ENCODE measurements at places on chromosomes 3 and 15.

GRCh38 chr3:102069211-102069662, 219.9 kb downstream of the NFKBIZ start:
- DNase-seq, result no peak

DNA sequence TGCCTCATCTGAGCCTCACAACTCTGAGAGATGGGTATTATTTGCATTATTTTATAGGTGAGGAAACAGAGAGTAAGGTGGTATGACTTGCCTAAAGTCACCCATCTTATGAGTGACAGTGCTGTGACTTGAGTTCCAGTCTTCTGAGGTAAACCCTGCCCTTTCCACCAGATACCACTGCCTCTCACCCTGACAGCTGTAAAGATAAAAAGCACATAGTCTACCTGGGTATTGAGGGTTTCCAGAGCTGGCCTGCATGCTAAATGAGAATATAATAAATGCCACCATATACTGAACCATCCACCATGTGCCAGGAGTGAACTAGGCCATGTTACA, 25.6 kb downstream of the RASGRP1 start:
- DNase-seq, result no peak

DNA sequence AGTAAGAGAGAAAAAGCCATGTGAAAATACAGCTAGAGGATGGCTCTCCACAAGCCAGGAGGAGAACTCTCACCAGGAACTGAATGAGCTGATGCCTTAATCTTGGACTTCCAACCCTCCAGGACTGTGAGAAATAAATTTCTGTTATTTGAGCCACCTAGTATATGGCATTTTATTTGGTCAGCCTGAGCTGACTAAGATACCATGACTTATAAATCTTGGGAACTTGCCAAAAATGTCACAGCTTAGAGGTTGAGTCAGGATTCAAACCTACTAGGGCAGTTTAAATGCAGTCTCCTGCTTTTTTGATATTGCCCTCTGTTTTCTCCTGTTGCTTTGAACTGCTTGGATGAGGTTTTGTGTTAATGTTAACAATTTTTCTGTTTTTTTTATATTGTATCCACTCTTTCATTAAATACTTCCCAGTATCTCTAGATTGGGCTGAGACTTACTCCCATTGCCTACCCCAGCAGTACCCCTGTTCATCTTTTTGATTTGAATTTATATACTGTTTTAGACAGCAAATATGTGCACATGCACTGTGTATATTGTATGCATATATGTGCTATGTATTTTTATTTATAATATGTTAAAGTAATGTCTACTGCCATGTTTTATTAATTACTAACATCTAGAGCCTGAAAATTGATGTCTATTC, 1223.2 kb downstream of the OTOL1 start:
- DNase-seq, result no peak

DNA sequence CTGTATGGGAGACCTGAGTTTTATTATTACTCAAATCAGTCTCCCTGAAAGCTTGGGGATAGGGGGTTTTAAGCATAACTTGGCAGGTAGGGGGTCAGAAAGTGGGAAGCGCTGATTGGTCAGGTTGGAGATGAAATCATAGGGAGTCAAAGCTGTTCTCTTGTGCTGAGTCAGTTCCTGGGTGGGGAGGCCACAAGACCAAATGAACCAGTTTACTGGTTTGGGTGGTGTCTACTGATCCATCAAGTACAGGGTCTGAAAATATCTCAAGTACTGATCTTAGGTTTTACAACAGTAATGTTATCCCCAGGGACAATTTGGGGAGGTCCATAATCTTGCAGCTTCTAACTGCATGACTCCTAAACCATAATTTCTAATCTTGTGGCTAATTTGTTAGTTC, 17.8 kb upstream of the IQCF6 start:
- DNase-seq, result no peak

DNA sequence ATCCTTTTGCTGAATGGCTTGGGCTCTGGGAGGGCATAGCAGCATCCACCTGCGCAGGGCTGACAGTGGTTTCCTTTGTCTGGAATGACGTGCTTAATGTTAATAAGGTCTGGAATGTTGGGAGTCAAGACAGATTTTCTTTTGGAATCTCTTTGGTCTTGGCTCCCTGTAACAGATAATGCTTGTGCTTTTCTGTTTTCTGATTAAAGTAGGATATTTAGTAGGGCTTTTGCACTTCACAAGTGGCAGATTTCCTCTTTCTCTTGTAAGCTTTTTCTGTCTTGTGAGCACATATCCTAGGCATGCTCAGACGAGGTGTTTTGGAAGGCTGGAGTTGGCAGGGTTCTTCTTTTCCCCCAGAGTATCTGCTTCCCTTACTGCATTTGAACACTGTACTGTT, 189.6 kb downstream of the GHSR start:
- DNase-seq, result no peak

- DNase-seq, result no peak
Observed at GRCh38 chr15:67823314-67824196, 1.8 kb upstream of the SKOR1 start.

DNA sequence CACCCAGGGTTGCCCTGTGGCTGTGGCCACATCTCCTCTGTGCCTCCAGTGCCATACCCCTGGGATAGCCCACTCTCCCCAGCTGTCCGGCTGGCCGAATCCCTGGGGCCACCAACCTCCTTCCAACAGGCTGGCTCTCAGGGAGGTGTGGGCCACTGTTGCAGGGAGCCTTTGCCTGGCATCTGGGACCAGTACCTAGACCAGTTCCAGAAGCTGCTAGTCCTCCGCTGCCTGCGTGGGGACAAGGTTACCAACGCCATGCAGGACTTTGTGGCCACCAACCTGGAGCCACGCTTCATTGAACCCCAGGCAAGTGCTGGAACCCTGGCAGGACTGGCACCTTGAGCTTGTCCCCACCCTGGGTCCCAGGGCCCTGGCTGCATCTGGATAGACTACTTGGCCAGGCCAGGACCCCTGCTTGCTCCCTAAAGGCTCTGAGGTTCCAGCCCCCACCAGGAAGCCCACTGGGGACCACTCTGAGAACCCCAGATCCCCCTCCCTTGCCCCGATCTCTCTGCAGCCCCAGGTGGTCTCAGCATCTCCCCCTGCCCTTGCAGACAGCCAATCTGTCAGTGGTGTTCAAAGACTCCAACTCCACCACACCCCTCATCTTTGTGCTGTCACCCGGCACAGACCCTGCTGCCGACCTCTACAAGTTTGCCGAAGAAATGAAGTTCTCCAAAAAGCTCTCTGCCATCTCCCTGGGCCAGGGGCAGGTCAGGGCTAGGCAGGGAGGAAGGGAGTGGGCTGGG, 50.0 kb downstream of the SEMA3G start:
- no peak for DNase-seq

DNA sequence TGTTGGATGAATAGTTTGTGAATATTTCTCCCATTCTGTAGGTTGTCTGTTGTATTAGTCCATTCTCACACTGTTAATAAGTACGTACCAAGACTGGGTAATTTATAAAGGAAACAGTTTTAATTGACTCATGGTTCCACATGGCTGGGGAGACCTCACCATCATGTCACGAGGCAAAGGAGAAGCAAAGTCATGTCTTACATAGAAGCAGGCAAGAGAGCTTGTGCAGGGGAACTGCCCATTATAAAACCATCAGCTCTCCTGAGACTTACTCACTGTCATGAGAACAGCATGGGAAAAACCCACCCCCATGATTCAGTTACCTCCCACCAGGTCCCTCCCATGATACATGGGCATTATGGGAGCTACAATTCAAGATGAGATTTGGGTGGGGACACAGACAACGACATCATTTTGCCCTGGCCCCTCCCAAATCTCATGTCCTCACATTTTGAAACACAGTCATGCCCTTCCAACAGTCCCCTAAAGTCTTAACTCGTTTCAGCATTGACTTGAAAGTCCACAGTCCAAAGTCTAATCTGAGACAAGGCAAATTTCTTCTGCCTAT, 133.2 kb downstream of the LMLN start:
- no peak for DNase-seq

GRCh38 chr15:24957691-24958090, 2.9 kb downstream of the SNRPN start:
- no peak for DNase-seq

GRCh38 chr3:186549497-186549896, 5.3 kb upstream of the CRYGS start:
- DNase-seq, result no peak

DNA sequence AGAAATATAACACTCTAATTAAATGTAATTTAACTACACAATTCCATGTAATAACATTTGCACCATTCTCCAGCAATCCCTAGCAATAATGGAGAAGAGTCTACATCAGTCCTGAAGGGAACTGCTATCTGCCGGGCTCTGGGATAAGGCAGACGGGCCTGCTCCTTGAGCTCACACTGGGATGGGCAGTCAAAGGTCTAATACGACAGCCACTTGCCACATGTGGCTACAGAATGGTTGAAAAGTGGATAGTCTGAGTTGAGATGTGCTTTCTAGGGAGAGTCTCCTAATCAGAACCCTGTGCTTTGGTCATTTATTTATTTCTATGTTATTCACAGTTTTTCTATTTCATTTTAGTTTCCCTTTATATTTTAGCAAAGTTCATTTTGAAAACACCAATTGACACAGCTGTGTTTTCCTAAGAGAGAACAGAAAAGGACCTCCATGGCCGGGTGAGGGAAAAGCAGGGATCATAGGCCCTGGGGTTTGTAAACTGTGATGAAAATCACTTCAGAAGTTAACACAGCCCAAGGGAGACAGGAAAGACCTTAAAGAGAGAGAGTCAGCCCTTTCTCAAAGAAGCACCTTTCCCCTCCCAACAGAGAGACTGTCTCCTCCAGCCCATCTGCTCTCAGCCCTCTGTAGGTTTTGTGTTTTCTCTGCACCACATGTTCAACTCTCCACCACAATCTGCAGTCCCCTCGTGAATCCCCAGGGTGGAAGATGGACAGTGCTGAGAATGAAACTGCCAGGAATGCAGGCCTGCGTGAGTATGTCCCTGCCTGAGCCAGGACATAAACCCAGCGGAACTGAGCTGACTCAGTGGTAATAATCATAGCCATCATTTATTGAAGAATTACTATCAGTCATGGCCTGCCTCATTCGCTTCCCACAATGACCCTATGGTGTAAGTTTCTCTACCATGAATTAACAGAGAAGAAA, 11.6 kb downstream of the FSIP1 start:
- no peak for DNase-seq

- DNase-seq, result no peak
Observed at GRCh38 chr15:40108061-40108854, 421 bp downstream of the BMF start.

DNA sequence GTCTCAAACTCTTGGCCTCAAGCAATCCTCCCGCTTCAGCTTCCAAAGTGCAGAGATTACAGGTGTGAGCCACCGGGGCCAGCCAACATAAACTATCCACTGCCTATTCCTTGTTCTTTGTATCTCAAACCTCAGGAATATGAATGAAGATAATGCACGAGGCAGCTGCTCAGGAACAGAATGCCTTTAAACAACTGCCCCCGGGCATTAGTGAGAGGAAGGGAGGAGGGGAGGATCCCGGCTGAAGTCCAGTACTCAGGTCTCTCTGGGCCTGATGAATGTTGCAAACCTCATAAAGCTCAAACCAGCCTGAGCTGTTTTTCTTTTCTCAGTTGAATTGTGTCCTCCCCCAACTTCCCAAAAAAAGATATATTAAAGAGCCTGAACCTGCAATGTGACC, 26.9 kb upstream of the MTMR14 start:
- no peak for DNase-seq

- DNase-seq, result no peak
Observed at GRCh38 chr3:148950806-148951205, 40.5 kb upstream of the GYG1 start.

DNA sequence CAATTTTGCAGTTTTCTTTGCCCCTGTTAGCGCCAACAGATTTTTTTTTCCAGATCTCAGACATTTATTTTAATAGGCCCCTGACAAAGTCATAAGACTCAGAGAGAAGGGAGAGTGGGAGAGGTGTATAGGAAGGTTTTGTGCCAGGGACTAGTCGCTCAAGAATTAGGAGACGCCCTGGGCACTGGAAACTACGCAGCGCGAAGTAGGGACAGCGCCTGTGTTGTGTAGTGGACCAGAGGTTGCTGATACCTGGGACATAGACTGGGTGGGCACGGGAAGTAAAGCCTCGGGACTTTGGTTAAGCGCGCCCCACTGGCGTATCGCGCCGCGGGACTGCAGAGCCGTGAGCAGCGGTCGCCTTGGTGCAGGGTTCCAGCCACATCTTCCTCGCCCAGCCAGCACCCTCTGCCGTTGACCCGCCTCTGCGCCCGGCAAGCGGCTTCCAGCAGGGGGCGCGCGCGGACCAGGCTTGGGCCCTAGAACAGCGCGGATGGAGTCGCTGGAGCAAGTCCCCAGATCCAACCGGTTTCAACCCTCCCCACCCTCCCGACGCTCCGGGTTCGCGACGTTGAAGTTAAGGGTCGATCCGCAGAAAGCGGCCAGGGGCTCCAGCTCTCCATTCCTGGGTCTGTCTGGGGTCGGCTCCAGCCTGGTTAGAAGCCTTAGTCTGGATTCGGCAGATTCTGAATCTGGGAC, 3.0 kb upstream of the ISLR2 start:
- DNase-seq, result peak; percentile 87

GRCh38 chr3:194235160-194235559, 99.2 kb downstream of the HES1 start:
- no peak for DNase-seq

GRCh38 chr3:115340586-115340985, 193.5 kb upstream of the ZBTB20 start:
- no peak for DNase-seq

DNA sequence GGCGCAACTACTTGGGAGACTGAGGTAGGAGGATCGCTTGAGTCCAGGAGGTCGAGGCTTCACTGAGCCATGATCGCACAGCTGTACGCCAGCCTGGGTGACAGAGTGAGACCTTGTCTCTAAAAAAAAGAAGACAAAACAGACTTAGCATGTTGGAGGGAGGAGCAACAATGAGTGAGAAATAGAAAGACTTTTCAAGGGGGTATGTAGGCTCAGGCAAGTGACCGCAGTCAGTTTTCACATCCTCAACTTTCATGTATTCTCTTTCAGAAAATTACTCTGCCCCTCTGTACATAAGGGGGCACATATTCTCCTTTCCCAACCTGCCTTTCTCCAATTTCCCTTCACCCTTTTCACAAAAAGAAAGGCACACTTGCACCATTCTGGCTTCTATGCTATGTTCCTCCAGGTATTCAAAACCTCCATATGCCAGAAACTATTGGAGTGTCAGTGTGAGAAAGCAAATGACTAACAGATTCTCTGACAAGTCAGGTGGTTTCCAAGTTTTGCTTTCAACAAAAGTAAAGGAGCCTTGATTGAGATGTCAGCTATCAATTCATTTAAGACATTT, 7.6 kb downstream of the NSUN3 start:
- DNase-seq, result no peak

- no peak for DNase-seq
Observed at GRCh38 chr3:115478359-115478758, 145.0 kb upstream of the GAP43 start.

GRCh38 chr3:132781922-132782321, 59.7 kb upstream of the NPHP3 start:
- DNase-seq, result no peak
